Progenitor cell of endocrine pancreas (in vitro differentiated cells): ENCODE measurements at places on chromosomes 7 and 10. TPM values are rescaled to one million over a fixed set of nuclear protein-coding genes. Genes with fewer than 3 reads are reported as not detected.

- DNase-seq: no peak
These were observed 1.7 kb upstream of the CTNNA3 start for GRCh38 chr10:67697724-67698131.

DNA sequence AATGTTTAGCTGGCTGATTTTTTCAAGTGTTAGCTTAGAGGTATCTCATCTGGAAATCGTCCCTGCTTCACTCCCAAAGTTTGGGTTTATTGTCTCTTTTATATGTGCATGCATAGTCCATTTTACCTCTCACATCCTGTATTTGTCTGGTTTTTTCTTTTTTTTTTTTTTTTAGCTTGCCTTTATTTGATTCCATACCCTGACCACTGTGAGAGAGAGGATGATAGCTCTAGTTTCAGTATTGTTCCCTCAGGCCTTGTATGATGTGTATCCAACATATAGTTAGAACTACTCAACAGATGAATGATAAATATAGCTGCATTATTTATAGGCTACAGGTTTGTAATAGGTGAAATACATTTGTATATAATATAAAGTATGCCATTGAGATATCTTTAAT is 29.9 kb downstream of the PCGF5 start:
- DNase-seq: no peak

GRCh38 chr10:15370856-15371701 is at the start of gene FAM171A1:
FAM171A1 (minus strand) TSS chr10:15371289; CDS start chr10:15371052, 237 bp downstream.
- DNase-seq: peak; percentile 63

GRCh38 chr7:81926154-81926553 is 156.3 kb upstream of the HGF start:
- no peak for DNase-seq

- no peak for DNase-seq
These were observed 13.8 kb downstream of the BAIAP2L1 start for GRCh38 chr7:98387131-98387530.

DNA sequence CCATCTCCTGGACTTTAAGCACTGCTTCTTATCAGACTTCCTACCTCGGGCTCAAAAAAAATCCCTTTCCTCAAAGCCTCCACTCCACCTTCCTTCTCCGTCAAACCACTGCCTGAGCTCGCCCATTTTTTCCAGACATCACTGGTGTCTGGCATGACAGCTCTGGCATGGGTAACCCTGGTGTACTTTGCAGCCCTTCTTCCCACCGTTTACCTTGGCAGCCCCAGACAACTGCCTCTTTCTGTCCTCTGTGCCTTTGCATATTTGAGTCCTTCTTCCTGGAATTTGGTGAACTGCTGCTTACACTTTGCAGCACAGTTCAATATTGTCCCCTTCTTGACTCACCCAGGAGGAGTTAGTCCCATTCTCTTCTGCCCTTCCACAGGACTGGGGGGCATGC is 144.6 kb upstream of the TBX20 start:
- DNase-seq: no peak

The MACROH2A2 gene
- total RNA-seq: 128 and 143 TPM in 2 replicates

The MRC1 gene
- 0.04 TPM in 1 of 2 replicates, not detected in the other for total RNA-seq

The PRKCQ gene
- 5.6 and 6.1 TPM in 2 replicates for total RNA-seq

The PGAM1 gene
- total RNA-seq: 130 and 137 TPM in 2 replicates

The SFRP4 gene
- total RNA-seq: not detected in 2 replicates

The PVRIG gene
- not detected in 2 replicates for total RNA-seq

The IQCE gene
- total RNA-seq: 32.5 and 33.5 TPM in 2 replicates

The WBP1L gene
- total RNA-seq: 29.9 and 30.7 TPM in 2 replicates
